ENCODE measurements at places on chromosomes 3 and 15.

GRCh38 chr3:42557854-42558253 is 23.9 kb downstream of the SEC22C start:
- DNase-seq, result no peak

DNA sequence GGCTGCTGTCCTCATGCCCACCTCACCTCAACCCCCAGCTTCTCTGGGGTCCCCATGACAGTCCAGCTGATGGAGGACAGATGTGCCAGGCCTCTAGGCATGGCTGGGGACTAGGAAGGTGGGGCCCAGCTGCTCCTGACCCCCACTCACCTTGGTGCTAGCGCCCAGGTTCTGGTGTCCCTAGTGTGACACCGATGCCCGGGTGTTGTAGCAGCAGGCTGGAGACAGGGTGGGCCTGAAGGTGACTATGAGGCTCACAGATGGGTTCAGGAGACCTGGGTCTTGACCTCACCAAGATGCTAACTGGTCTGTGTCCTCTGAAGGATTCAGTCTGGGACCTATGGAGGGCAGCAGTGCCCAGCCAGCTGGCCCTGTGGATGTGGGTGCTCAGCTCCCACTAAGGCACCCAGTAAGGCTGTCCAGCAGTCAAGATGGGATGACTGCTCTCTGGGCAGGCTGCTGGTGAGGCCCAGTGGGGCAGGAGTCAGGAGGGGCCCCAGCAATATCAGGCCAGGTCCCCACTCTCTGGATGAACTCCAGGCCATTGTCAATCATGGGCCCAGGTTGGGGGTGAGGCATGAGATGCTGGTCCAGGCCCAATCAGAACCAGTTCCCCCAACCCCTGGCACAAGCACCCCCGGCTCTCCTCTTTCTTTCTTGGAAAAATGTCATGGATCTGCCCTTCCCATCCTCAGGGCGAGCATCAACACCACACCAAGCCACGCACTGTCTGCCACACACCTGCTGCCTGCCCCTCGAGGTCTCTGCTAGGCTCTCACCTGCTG is 33.0 kb downstream of the ALDH1L1 start:
- no peak for DNase-seq

DNA sequence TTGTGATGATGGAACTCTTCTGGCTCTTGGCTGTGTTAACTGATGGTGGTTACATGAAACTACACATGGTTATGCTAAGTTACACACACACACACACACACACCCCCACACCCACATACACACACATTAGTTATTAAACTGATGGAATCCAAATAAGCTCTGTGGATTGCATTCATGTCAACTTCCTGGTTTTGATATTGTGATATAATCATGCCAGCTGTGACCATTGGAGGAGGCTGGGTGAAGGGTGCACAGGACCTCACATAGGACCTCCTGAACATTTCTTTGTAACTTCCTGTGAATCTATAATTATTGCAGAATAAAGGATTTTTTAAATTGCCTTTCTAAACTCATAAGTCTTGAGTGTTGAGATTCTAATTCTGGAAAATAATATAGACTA is 58.9 kb upstream of the LIMD1 start:
- DNase-seq, result no peak

- peak; percentile 28 for DNase-seq
Observed at GRCh38 chr3:72847751-72848702, at the start of gene SHQ1. TSS of gene SHQ1 (minus strand) at chr3:72848445. CDS start at chr3:72848340, 105 bp downstream.
